Neuronal stem cell (in vitro differentiated cells): ENCODE measurements at places on chromosomes 6 and 20.

- no peak for DNase-seq
These were observed 203.3 kb upstream of the PRDM1 start for GRCh38 chr6:105882828-105883227.

- no peak for DNase-seq
These were observed 290.4 kb downstream of the EYS start for GRCh38 chr6:65416621-65417020.

- no peak for DNase-seq
These were observed 33.2 kb upstream of the TASP1 start for GRCh38 chr20:13671916-13672378.

GRCh38 chr6:119559586-119559985 lies 210.0 kb upstream of the MAN1A1 start:
- DNase-seq, result no peak

DNA sequence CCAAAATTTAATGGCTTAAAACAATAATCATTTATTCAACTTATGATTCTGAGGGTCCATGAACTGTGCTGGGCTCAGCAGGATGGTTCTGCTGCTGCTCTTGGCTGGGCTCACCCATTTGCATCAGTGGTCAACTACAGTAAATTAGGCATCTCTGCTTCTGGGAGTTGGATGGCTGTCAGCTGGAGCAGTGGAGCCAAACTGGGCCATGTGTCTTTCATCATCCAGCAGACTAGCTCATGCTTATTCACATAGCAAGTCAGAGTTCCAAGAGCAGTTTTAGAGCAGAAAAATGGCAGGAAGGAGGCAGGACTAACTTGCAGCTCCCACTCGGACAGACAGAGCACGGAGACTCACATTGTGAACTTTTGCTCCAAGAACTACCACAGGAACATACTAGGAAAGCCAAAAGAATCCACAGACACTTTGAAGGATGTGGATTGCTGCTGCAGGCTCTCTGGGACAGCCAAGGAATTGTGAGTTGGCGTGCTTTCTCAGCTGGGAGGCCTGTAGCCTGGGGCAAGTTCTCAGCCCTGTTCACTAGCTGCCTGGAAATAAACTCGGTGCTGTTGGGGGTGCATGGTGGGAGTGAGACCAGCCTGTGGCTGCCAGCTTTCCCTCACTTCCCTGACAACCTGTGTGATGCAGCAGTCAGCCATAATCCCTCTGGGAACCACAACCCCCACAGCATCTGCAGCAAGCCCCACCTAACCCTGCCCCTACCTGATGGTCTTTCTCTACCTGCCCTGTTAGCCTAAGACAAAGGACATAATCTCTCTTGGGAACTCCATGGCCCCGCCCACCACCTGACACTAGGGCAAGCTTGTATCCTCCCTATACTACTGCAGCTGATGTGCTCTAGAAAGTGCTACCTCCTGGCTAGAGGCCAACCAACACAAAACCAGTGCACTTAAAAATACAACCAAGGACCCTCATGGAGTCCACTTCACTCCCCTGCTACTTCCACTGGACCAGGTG lies 129.0 kb downstream of the JPH2 start:
- DNase-seq, result no peak

GRCh38 chr6:160013987-160014868 lies 45.3 kb downstream of the IGF2R start:
- no peak for DNase-seq

- no peak for DNase-seq
These were observed 23.9 kb upstream of the MICB start for GRCh38 chr6:31473780-31474761.

DNA sequence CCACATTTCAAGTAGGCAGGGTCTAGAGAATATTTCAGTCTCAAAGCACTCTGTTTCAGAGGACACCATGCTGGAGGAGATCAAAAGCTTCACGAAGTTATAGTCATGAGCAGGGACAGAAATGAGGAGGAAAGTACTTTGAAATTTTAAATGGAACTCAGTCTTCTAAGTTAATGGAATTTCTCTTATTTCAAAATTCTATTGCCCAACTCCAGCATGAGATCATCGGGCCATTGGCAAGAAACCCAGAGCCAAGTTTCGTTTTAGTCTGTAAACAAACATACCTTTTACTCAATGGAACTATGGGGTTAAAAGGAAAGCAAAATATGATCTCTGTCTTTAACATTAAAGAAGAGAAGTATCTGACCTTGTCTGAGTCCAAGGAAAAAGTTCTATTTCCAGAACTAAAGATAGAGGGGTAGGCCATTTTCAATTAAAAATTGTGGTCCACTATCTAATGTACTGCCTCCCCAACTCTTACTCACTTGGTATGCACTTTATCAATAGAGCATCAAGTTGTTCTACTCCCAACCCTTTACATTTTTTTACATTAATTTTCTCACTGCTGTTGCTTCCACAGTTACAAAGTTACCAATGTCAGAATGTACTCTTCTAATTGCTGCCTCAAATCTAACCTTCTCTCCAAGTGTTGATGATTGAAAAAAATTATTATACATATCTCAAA lies 235.3 kb upstream of the NRSN1 start:
- no peak for DNase-seq

DNA sequence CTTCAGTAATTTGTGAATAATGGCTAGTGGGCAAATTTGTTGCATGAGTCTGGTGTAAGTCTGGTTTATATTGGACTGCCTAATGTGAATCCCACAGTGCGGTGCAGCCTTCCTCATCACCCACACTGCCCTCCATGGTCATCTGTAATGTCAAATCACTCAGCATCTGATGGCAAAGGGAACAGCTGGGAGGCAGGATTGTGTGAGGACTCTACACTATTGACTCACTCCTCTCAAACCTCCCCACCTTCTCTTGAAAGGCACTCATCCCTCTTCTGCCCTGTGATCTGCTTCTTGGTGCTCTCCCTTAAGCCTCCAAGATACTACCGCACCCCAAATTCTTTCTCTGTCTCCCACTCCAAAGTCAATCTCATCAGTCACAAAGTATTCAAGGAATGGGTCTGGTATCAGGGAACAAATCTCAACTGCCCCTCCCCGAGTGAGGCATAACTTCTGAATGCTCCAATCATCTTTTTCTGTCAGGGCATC lies 146.0 kb upstream of the BEND6 start:
- no peak for DNase-seq

- no peak for DNase-seq
These were observed 210.0 kb upstream of the CST7 start for GRCh38 chr20:24738981-24739633.

DNA sequence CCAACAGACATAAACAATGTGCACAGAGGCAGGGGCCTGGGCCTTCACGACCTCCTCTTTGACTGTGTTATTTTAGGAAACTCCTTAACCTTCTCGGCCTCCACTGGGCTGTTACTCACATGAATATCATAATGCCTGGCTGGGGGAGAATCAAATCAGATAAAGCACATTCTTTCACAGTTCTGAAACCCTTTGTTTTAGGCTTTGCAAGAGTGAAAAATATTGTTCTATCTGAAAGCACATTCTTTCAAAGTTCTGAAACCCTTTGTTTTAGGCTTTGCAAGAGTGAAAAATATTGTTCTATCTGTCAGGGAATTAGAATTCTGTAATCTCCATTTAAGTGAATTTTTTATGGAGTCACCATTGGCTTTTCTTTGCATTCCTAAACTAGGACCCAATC lies 50.7 kb upstream of the SYNDIG1 start:
- no peak for DNase-seq

- DNase-seq, result no peak
These were observed 825.7 kb upstream of the MAP3K7 start for GRCh38 chr6:91412532-91412931.

DNA sequence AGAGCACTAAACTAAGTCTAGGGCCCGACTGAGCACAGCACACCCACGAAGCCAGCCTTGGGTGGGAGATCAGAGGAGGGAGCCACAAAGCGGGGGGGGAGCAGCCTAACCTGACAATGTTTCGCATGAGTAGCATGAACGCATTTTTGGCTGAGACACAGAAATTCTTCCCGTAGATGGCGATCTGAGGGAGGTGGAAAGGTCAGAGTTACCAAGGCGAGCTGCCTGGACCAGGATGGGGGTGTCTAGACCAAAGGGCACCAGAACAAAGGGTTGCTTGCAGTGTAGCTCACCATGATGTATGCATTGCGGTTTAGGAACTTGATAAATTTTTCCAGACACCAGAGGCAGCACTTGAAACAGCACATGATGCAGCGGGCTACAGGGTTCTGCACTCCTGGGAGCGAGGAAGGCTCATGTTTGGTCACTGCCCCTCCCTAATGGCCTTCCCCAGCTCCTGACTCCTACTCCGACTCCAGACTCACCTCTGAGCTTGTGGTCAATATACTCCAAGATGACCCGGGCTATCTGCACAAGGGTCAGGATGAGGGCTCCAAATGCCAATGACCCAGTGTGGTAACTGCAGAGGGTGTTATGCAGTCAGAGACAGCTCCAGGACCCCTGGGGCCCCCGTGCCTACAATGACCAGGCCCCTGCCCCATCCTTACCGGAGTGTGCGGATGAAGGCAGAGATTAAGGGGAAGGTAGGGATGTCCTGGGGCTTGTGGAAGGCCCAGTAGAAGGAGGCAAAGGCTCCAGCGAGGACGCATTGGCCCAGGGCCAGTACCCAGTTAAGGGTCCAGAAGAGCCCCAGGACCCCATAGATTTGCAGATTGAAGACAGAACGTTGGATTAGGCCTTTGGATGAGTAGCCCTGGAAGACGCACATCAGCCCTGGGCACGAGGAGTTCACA lies 2.8 kb upstream of the NEU1 start:
- DNase-seq, result no peak

DNA sequence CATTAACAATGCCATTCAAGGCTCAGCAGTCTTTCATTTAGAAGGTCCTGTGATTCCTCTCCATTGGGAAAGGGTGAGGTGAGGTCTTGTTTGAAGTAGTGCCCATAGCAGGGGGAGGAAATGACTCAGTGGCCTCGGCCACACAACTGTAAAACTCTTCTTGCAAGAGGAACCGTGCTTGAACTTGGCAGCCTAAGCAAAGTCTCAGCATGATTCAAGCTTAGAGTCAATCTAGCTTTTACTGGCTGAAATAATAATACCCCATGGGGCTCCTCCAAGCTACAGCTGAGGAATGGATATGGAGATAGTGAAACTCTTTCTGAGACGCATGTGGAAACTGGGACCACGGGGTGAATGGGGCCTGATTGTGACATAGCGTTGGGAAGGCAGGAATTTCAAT lies 428.2 kb downstream of the BMP2 start:
- DNase-seq, result no peak

DNA sequence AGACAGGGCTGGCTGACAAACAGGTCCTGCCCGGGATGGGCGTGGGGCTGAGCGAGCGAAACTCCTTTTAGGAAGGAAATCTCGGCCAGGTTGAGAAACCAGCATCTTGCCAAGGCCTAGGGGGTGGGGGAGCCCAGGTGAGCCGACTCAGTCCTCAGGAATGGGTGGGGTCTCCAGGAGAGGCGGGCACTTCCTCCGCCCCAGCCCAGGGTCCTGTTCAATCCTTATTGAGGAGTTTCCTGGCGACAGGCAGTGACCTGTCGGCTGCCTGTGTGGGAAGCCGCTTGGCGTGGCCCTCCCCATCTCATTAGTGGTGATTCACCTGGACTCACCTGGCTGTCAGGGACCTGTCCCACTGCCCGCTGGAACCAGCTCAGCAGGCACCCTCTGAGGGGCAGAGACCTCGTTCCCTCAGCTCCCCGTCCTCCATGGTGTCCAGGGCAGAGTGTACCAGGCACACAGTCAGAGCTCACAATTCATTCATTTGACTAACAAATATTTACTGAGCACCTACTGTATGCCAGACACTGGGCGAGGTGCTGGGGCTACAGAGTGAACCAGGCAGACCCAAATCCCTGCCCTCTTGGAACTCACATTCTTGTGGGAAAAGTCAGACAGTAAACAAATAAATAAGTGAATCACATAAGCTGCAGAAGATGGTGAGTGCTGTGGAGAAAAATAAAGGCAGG lies 51.1 kb downstream of the FGD2 start:
- no peak for DNase-seq

- DNase-seq, result peak; percentile 55
These were observed 118.8 kb downstream of the RALGAPA2 start for GRCh38 chr20:20593447-20594170.

- no peak for DNase-seq
These were observed 41.8 kb upstream of the BCLAF1 start for GRCh38 chr6:136331461-136331860.

DNA sequence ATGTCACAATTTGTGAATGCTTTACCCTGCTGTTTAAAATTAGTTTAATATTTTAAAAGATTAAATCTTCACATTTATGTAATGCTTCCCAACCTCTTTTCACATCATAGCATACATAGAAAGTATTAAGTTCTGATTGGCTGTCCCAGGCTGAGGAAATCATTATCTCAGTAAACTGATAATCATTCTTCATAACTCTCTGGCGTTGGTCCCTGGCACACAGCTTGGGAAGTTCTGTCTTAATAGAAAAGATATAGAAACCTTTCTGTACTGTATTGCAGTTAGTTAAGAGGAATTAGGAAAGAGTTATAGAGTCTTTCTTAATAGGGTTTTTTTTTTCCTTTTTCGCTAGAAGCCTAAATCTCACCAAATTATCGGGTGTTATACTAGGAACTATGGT lies 85.4 kb downstream of the CBFA2T2 start:
- no peak for DNase-seq

- DNase-seq, result no peak
These were observed 4.1 kb downstream of the KCNS1 start for GRCh38 chr20:45096781-45097180.

GRCh38 chr6:3068329-3069214 lies at the start of gene RIPK1:
Gene RIPK1, plus strand, starts transcription at chr6:3068494. Its CDS starts 8,330 bp downstream, at chr6:3076824.
- DNase-seq, result peak; percentile 77

DNA sequence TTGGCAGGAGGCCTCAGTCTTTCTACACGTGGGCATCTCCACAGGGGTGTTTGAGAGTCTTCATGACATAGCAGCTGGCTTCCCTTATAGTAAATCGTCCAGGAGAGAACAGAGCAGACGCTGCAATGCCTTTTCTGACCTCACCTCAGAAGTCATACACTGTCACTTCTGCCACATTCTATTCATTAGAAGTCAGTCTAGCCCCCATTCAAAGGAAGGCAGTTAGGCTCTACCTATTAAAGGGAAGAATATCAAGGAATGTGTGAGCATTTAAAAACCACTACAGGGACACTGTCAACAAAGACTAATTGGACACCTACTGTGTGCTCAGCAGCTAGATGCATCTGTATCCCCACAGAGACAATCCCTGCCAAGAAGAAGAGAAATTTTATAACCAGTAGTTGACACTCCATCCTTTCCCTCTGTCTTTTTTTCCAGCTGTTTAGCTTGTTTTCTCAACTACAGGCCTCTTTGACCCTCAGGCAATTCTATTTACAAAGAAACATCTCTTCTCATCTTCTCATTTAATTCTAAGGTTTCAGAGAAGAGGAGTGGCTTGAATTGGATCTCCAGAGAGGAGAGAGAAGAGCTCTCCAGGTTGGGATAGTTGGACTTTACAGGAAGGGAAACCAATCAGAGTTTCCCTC lies 18.6 kb downstream of the ARMC12 start:
- DNase-seq, result no peak

DNA sequence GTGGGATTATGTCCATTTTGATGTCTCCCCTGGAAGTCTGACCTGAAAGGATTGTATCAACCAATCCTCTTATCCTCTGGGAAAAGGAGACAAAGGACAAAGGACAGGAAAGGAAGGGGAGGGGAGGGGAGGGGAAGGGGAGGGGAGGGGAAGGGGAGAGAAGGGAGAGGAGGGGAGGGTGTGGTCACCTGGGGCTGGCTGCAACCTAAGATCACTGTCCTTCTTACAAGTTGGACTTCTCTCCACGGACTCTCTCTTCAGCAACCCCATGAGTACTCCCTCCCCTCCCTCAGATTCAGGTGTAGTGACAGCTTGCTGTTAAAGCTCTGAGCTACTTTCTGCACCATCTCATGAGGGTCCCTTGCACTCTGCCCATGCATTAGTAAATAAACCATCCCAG lies 58.9 kb upstream of the KLHL31 start:
- DNase-seq, result no peak
